CD8-positive, alpha-beta memory T cell (primary cell): ENCODE measurements at places on chromosomes 2 and 18. TPM values are rescaled to one million over a fixed set of nuclear protein-coding genes. Genes with fewer than 3 reads are reported as not detected.
A peak's percentile ranks its signal among the peaks of the same experiment; 100 is the strongest.

Gene PCARE
- total RNA-seq = not detected

Gene CDKL4
- 0.13 TPM for total RNA-seq

Gene CHRNG
- total RNA-seq = not detected

Gene APLF
- total RNA-seq = 3.6 TPM

DNA sequence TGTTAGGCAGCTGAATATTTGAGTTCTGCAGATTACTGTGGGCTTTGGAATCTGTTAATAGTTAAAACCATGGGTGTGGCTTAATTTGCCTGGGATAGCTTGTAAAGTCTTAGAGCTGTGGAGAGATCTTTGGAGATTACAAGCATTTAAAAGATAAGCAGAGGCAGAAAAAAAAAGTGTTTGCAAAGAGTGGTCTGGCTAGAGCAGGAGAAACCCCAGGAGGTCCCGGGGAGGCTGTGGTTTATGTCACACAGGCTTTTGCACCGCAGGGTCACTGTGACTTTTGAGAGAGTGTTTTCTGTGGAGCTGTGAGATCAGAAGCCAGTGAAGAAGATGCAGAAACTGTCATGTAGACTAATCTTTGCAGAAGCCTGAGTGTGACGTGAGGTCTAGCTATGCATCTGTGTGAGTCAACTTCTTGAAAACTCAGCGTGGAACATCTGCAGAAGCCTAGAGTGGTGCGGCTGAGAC is 49.0 kb downstream of the SETBP1 start:
- no peak overlapping the region for H3K27ac ChIP-seq
- H3K4me1 ChIP-seq = peaks cover 71% of the 10 kb centered on the region
- H3K36me3 ChIP-seq = no peaks in the 10 kb centered on the region
- H3K27me3 ChIP-seq = no peaks in the 10 kb centered on the region
- peak; percentile 35 for DNase-seq

GRCh38 chr2:100179806-100180205 is 37.4 kb upstream of the AFF3 start:
- no peaks in the 10 kb centered on the region for H3K27me3 ChIP-seq
- no peak overlapping the region for H3K27ac ChIP-seq
- no peak for DNase-seq
- H3K4me3 ChIP-seq = no peak overlapping the region
- no peaks in the 10 kb centered on the region for H3K4me1 ChIP-seq

DNA sequence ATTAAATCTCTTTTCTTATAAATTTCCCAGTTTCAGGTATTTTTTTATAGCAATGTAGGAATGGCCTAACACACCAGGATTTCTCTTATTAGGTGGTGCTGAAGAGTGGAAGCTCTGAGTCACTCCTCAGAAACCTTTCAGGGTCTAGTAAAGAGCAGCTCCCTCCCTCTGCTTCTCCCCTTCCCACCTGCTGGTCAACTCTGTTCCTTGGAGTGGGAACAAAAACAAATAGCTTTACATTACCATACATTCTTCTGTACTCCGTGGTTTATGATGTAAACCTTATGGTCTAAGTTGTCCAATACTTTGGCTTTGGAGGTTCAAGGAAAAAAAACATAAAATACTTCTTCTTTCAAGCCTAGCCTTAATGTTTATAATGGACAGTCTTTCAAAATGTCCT is 2.7 kb upstream of the IL1R1 start:
- no peak overlapping the region for H3K4me3 ChIP-seq
- no peaks in the 10 kb centered on the region for H3K27me3 ChIP-seq
- DNase-seq = no peak
- peaks cover 4% of the 10 kb centered on the region for H3K4me1 ChIP-seq

Gene CRYGA
- not detected for total RNA-seq

DNA sequence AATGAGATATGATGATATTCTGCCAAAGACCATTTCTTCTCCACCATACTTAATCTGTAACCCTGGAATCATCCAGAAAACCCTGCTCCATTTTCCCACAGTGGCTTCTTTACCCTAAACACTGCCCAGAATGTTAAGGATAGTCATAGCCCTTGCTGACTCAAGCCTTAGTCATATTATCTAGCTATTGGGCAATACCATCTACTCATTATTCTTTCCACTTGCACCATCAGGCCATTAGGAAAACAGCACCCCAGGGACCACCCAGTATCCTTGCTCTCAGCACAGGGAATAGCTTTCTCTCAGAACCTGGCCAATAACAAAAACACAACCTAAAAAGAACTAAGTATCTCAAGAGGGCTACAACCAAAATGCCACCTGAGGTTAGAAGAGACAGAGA is 445.7 kb upstream of the SLC14A2 start:
- H3K27me3 ChIP-seq = no peaks in the 10 kb centered on the region
- no peak overlapping the region for H3K4me3 ChIP-seq
- no peaks in the 10 kb centered on the region for H3K4me1 ChIP-seq
- DNase-seq = no peak

- H3K27ac ChIP-seq = no peak overlapping the region
- no peak for DNase-seq
- no peaks in the 10 kb centered on the region for H3K36me3 ChIP-seq
- H3K4me1 ChIP-seq = no peaks in the 10 kb centered on the region
- no peak overlapping the region for H3K4me3 ChIP-seq
- H3K27me3 ChIP-seq = no peaks in the 10 kb centered on the region
Measured at GRCh38 chr18:70428439-70428838, 139.6 kb downstream of the SOCS6 start.

DNA sequence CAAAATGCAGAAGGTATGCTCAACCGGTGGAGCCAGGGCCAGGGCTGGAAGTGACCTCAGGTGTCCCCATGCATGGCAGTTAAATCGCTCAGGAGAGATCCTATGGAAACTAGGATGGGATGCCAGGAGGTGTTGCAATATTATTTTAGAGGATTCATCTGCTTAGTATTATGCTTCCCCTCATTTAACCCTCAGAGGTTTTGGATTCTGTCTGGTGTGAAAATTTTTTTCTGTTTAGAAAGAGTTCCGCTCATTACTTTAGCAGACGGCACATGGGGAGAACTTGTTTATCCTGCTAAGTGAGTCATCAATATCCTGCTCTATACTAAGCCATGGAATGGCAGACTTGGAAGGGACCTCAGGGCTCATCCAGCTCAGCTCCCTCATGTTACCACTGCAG is 42.5 kb downstream of the TRIB2 start:
- no peak overlapping the region for H3K4me3 ChIP-seq
- H3K27me3 ChIP-seq = no peaks in the 10 kb centered on the region
- H3K27ac ChIP-seq = no peak overlapping the region
- DNase-seq = no peak
- no peaks in the 10 kb centered on the region for H3K36me3 ChIP-seq
- peaks cover 4% of the 10 kb centered on the region for H3K4me1 ChIP-seq

DNA sequence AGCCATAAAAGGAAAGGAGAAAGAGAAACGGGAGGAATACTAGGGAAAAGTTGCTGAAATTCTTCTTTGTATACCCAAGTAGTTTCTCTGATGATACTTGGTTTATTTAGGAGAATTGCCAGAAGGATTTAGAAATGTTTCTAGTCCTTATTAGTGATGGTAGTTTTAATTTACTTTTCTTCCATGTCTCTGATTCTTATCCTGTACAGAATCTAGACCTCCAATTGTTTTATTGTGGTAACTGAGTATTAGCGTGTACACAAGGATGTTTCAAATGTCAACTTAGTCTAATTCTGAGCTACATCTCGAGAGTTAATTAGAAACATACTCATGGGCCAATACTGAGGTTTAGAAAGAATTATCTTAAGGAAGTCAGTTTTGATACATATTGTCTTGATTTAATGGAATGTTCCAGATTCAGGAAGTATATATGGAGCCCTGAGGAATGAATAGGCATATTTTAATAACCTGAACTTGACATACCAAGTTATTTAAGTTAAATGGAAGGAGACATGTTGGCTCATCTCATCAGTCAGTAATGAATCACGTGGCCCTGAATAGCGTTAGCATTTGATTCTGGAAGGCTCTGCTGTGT is 219.6 kb downstream of the LTBP1 start:
- H3K27ac ChIP-seq = no peak overlapping the region
- no peaks in the 10 kb centered on the region for H3K4me1 ChIP-seq
- no peaks in the 10 kb centered on the region for H3K27me3 ChIP-seq
- no peaks in the 10 kb centered on the region for H3K36me3 ChIP-seq
- no peak for DNase-seq
- no peak overlapping the region for H3K4me3 ChIP-seq

- H3K4me3 ChIP-seq = no peak overlapping the region
- DNase-seq = no peak
- no peaks in the 10 kb centered on the region for H3K27me3 ChIP-seq
- no peak overlapping the region for H3K27ac ChIP-seq
- H3K36me3 ChIP-seq = peaks cover 7% of the 10 kb centered on the region
Measured at GRCh38 chr2:174623106-174623637, 25.6 kb upstream of the WIPF1 start.

Gene EIPR1
- total RNA-seq = 41.6 TPM

Gene UGT1A9
- not detected for total RNA-seq

Gene LBX2
- 0.38 TPM for total RNA-seq

- H3K27me3 ChIP-seq = no peaks in the 10 kb centered on the region
- H3K36me3 ChIP-seq = no peaks in the 10 kb centered on the region
- DNase-seq = peak; percentile 73
- no peak overlapping the region for H3K4me3 ChIP-seq
- H3K4me1 ChIP-seq = peaks cover 14% of the 10 kb centered on the region
Measured at GRCh38 chr2:68837164-68837860, 33.9 kb downstream of the BMP10 start.

Gene UGT1A1
- not detected for total RNA-seq

DNA sequence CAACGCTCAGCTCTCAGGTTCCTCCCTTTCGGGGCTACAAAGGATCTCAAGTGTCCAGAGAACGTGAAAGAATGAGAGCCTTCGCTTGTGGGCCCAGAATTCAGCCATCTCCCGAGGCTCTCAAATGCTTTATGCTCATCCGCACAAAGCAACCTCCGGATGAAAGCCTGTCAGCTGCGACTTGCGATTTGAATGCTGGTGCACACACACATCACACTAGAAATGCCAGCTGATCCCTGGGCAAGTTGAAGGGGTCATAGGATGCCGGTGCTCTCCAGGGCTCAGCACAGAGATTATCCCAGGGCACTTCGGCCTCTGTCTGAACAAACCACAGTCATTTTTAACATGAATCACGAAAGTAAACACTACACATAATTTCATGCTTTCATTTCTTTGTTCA is 141.8 kb upstream of the MYT1L start:
- no peak for DNase-seq
- H3K27ac ChIP-seq = no peak overlapping the region
- H3K4me1 ChIP-seq = no peaks in the 10 kb centered on the region
- no peak overlapping the region for H3K4me3 ChIP-seq

DNA sequence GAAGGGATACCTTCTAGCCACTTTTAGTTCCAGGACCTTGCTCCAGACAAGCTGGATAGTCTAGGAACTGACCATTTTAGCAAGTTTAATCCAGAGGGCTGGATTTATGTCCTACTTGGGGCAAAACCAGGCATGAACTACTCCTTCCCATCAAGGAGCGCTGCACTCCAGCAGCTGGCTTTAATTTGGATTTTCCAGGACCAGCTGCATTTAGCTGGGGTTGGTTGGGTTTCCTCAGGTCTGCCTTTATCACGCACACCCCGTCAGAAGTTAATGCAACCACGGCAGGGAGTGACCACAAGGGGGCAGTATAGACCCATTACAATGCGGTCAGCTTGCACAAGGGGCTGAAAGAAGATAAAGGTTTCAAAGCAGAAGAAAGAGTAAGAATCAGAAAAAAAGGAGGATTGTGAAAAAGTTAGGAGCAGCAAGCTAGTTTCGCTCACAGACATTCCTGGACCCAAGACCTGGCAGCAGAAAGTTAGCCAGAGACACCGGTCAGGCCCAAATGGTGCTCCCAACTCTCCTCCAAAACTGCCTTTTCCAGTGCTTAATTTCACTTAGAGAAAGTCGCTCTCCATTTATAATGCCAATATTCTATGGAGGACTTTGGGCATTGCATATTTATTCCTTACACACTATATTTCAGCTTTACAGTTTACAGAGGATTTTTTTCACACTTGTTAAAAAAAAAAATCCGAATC is 40.1 kb downstream of the SLC4A1AP start:
- no peaks in the 10 kb centered on the region for H3K36me3 ChIP-seq
- DNase-seq = peak; percentile 86
- no peak overlapping the region for H3K27ac ChIP-seq

Gene MYL1
- total RNA-seq = not detected

GRCh38 chr18:11760498-11761167 is 71.6 kb downstream of the GNAL start:
- H3K4me1 ChIP-seq = no peaks in the 10 kb centered on the region
- H3K27ac ChIP-seq = no peak overlapping the region

DNA sequence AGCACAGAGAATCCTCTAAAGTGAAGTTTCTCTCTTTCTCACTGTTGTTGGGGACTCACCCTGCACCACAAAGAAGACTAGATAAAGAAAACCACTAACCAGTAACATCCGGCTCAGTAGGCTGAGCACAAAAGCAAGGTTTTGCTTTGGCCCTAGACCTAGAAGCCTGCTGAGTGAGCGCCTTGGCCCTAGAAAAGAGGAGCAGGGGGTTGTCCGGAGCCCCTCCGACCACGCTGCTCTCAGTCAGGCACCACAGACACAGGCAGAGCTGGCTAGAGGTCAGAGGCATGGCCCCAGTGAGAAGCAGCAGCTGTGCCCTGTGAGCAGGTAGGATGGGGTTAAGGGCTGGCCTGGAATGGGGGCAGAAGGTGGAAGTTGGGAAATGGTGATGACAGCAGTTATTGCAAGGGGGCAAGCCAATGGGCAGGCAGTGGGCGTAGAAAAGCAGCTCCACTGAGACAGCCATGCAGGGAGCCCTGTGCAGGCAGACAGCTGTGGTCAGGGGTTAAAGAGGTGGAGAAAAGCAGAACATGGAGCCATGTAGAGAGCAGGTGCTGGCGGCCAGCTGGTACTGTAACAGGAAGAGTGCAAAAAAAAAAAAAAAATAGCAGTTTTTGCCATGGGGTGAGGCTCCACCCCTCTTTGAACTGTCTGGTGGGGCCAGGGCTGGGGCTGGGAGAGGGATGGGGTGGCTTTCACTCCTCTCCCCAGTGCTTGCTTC is 36.9 kb upstream of the SLC14A1 start:
- peaks cover 73% of the 10 kb centered on the region for H3K4me1 ChIP-seq
- peak overlapping the region; percentile 27 for H3K27ac ChIP-seq
- peak; percentile 80 for DNase-seq
- H3K27me3 ChIP-seq = no peaks in the 10 kb centered on the region

DNA sequence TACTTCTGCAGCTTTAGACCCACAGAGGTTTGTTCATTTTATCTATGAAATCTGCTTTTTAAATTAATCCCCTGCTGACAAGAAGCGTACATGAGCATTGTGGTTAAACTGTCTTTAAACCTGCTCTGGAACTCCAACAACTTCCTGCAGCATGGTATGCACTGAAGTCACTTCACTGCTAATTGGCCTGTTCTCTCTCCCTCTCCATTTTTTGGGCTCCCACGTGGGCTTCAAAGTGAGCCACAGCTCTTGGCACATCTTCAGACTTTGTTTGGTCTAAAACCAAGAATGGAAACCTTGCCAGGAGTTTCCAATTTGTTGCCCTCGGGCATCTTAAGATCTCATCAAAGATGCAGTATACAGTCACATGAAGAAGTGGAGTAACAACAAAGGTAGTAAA is 311.4 kb downstream of the LRRTM1 start:
- H3K4me1 ChIP-seq = no peaks in the 10 kb centered on the region
- no peaks in the 10 kb centered on the region for H3K27me3 ChIP-seq
- no peak for DNase-seq
- no peak overlapping the region for H3K4me3 ChIP-seq
- H3K27ac ChIP-seq = no peak overlapping the region
- H3K36me3 ChIP-seq = no peaks in the 10 kb centered on the region

- no peak for DNase-seq
- H3K27ac ChIP-seq = no peak overlapping the region
- no peak overlapping the region for H3K4me3 ChIP-seq
- no peaks in the 10 kb centered on the region for H3K36me3 ChIP-seq
Measured at GRCh38 chr18:25075331-25075730, 276.6 kb downstream of the ZNF521 start.
